Mammary epithelial cell (primary cell): ENCODE measurements at places on chromosomes 1 and 21. TPM values are rescaled to one million over a fixed set of nuclear protein-coding genes. Genes with fewer than 3 reads are reported as not detected.

Gene ZBTB17
- polyA plus RNA-seq: 25.2 TPM

Gene PTGS2
- 13.5 TPM for polyA plus RNA-seq

Gene SYT11
- 0.11 TPM for polyA plus RNA-seq

Gene S100A8
- 133 TPM for polyA plus RNA-seq

Gene MAPKAPK2
- polyA plus RNA-seq: 57.4 TPM

Gene PRCC
- polyA plus RNA-seq: 102 TPM

Gene DNMT3L
- polyA plus RNA-seq: not detected

Gene PLEKHN1
- polyA plus RNA-seq: 4.6 TPM

Gene PCP4
- polyA plus RNA-seq: not detected

Gene RUNX3
- polyA plus RNA-seq: 0.59 TPM

Gene GRHL3
- polyA plus RNA-seq: 3.5 TPM

Gene PTGFR
- 0.02 TPM for polyA plus RNA-seq

Gene ZNF593
- 61.2 TPM for polyA plus RNA-seq

Gene RHOU
- 0.01 TPM for polyA plus RNA-seq

Gene MTMR11
- polyA plus RNA-seq: 8.7 TPM

Gene CBR1
- 267 TPM for polyA plus RNA-seq

Gene ALX3
- not detected for polyA plus RNA-seq
